Lower lobe of right lung (tissue), 2 donors: ENCODE measurements at places on chromosomes 3 and 15. TPM values are rescaled to one million over a fixed set of nuclear protein-coding genes. Genes with fewer than 3 reads are reported as not detected.
A peak's percentile ranks its signal among the peaks of the same experiment; 100 is the strongest.

DAZL gene
- not detected for total RNA-seq

DNA sequence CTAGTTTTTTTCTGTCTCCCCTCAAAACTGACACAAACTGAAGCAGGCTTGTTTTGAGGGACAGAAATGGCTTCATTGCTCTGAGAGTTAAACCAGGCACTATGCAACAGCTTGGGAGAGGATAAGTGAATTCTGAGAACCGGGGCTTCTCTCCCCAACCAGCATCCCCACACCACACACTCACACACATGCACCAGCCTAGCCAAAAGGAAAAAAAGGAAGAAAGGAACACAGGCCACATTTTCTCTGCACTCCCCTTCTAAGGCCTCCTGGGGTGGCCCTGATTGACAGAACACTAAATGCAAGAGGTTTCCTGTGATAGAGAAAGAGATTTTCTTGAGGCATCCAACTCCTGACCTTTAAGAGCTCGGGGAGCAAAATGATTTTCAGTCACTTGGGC lies 177.5 kb downstream of the TLE3 start:
- DNase-seq = no peak

BTLA gene
- 0.86 TPM for total RNA-seq

GRCh38 chr3:78277801-78278200 lies 1237.9 kb downstream of the ROBO2 start:
- no peak for DNase-seq

DNA sequence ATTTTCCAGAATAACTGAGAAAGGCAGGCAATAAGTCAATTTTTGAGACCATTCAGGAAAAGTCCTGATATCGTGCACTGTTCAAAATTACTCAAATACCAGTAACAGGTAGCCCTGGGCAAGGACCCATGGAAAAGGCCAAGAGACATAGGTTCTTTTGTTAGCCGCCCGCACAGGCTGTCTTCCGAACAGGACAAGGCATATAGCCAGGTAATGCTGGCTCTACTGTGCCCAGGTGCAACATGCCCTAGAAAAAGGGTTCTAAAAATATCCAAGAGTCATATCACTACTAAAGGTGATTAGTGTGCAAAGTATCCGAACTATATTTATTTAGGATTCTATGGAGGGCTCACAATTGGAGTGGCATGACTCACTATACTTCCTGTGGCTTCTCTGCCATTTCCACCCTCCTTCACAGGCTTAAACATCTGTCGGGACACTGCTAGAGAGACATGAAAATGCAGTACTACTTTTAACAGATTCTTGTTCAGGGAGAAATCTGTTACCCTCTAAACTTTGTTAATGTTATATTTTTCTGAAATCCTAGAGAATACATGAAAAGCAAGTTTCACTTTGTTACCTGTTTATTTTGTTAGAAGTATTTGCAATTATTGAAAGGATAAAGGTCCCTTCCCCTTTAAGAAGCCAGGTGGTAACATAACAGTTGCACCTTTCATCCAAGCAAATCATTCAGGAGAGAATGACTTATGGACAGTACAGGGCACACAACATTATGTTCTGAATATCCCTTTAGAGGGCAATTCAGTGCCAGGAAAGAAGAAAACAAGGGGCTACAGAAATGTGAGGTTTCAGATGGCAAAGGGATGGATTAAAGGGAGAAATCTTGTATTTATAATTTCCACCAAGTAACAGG lies 293.3 kb upstream of the THBS1 start:
- DNase-seq = no peak

GRCh38 chr3:68424796-68425460 lies 507.4 kb downstream of the TAFA4 start:
- no peak for DNase-seq

- no peak for DNase-seq
Measured at GRCh38 chr15:77042955-77043920, 27.7 kb downstream of the TSPAN3 start.

XRN1 gene
- 58.5 TPM for total RNA-seq

DNA sequence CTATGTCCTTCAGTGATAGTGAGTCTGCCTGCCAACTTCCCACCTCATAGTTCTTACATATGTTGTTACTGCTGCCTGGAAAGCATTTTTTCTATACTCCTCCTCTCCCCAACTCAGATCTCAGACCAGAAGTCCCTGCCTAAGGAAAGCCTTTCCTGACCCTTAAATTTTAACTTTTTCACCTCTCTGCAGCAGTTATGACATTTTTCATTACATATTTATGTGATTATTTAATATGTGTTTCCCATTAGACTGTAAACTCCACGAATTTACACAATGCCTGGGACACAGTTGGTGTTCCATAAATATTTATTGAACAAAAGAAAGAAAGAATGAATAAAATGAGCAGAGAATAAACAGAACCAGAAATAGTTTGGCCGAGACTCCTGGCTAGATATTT lies 125.5 kb downstream of the MITF start:
- DNase-seq = no peak

DNA sequence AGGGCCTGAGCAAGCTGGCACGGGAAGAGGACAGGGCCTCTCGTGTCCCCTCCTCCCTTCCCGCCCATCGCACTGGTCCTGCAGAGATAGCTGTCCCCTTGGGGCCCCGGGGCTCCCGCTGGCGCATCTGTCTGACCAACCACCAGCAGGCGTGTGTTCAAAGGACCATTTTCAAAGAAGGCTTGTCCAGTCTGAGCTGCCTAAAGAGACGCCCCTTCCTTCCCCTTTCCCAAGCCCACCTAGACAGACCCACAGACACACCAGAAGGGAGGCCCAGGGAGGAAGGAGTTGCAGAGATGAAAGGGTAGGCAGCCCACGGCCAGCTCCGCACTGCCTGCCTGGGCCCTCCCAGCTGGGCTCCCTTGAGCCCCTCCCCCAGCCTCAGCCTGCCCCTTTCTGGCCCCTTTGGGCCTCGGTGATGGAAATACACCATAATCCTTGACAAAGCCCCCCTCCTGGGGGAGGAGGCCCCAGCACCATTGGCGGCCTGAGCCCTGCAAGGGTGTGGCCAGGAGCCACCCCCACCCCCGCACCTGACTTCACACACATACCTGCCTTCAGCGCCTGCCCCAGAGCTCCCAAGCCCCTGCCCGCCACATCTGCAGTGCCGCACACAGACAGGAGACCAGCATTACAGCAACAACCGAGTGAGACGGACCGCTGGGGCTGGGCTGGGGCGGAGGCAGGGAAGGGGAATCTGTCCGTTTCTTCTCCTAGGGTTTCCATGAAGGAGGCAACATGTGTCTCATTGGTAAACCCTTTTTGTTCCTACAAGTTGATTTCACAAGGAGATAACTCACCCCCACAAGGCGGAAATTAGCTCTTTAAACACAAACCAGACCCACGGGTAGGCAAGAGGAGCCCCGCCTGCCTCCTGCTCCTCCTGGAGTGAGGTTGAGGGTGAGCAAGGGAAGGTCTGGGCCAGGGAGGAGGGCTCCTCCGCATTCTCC lies at the start of gene STRA6:
TSS of gene STRA6 (minus strand) at position 336 of the 950 bp plus-strand sequence. CDS start 520 bp downstream, outside the sequence.
- DNase-seq = no peak

GRCh38 chr3:34175636-34176176 lies 377.3 kb downstream of the PDCD6IP start:
- DNase-seq = no peak

GRCh38 chr3:54434756-54435155 lies 312.4 kb downstream of the CACNA2D3 start:
- DNase-seq = no peak

GRCh38 chr3:37984051-37984450 lies 6.5 kb upstream of the VILL start:
- no peak for DNase-seq

DNA sequence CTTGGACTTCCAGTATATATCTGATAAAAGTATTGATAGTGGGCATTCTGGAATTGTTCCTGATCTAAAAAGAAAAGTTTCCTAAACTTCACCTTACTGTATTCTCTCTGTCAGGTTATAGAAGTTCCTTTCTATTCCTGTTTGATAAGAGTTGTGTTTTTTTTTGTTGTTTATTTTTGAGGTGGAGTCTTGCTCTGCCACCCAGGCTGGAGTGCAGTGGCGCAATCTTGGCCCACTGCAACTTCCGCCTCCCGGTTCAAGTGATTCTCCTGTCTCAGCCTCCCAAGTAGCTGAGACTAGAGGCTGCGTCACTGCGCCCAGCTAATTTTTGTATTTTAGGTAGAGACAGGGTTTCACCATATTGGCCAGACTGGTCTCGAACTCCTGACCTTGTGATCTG lies 13.1 kb downstream of the BLM start:
- DNase-seq = no peak

DNA sequence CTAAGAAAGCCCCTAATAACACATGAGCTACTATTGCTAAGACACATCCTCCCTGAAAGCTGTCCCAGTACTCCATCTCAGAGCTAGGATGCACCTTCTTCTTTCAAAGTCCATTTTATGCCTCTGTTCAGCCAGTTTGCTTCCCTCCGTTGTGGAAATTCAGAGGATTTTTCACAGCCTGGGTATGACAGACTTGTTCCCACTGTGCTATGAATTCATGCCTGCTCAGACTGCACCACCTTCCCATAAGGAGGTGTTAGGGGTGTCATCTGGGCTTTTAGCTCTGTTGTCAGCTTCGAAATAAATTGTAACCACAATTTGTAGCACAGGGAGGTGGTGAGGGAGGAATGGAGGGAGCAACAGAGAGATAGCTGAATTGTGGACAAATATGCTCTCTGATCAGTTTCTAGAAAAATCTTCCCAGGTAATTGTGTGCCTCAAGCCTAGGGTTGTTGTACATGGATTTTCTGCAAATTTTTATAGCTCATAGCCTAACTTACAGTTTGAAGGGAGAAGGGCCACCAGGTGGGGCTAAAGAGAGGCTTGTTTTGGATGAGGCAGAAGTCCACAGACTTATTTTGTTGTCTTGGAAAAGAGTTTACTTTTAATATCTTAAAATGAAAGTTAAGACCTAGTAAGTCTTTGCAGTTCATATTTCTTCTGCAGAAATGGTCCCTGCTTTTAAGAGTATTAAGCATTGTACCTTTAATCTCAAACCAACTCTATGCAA lies 462.0 kb downstream of the PDCD6IP start:
- peak; percentile 52 for DNase-seq

VEPH1 gene
- 116 TPM for total RNA-seq
